Cardiac fibroblast (primary cell): ENCODE measurements at places on chromosomes 13 and 19.

DNA sequence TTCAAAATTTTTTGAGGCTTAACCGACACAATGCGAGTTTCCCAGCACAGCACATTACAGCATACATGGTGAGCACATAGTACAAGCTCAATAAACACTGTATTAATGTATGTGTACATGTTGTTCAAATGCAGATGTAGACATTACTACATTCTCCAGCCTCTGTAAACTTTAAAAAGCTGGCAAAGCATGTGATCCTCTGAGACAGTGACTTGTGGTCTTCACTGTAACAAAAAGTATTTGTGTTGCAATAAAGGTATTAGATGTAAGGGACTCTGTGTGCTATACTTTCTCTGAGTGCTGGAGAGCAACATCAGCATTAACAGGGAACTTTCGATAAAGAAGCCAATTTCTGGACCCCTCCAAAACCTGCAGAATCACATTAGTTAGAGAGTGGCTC, 46.4 kb upstream of the ZNF254 start:
- no peak for DNase-seq

DNA sequence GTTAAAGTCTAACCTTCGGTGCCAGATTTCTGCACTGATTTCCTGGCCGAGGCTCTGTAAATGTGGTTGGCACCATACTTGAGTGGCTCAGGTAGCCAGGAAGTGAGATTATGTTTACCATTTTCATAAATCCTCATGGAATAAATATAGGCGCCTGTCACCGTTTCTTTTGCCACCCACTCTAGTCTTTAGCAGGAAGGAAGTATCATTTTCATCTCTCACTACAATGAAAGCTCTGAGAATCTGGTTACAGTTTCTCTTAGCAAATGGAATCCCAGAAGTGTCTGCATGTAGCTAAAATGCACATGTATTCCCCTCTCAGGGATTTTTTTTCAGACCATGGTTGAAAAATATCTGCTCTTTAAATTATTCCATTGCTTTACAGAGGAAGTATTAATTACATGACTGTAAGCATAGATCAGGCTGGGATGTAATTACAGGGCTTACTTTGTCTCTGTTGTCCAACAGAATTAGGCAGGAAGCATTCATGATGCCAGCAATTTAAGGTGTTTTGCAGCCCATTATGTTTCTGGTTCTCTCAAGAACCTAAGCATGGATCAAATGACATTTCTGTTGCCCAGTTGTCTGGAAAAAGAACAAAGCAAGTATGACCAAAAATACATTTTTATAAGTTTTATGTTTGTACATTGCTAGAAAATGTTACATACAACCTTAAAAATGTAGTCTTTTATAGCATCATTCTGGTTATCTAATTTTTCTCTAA, 221.7 kb upstream of the SPRY2 start:
- no peak for DNase-seq

DNA sequence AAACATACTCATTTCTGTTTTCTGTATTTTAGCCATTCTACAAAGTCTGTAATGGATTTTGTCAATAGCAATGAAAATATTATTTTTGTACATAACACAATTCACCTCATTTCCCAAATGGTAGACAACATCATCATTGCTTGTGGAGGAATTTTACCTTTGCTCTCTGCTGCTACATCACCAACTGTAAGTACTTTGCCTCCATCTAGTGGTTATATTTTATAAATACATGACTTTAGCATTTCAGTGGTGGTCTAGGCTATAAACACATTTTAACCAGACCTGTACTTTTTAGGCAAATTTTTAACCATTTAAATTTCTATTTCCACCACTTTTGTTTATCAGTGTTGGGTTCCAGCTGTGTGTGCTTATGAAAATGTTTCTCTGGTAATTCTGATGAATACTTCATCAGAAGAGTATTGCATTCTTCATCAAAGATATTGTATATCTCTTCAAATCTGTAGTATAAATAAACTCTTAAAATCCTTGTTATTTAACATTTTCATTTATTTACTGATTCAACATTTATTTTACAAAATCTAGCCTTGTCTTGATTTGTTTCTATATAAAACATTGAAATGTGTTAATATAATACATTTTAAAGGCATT, 222.4 kb downstream of the NBEA start:
- DNase-seq: peak; percentile 59

DNA sequence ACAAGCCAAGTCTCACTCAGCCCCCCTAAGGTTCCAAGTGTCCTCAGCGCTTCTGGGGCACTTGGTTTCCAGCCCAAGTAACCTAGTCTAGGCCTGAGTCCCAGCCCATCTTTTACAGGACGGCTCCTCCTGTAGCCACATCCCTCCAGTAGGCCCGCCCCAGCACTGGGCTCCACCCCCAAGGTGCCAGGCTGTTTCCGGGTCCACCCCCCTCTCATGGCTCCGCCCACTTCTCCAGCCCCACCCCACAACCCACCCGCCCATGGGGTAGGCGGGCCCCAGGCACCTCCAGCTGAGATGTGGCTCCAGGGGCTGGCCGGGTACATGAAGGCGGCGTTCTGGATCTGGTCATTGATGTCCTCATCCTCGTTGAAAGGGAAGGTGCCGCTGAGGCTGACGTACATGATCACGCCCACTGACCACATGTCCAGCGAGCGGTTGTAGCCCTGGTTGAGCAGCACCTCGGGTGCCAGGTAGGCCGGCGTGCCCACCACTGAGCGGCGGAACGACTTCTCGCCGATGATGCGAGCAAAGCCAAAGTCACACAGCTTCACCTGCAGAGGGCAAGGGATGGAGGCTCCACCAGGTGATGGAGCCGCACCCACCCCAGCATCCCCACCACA, 17.2 kb upstream of the DACT3 start:
- DNase-seq: no peak

GRCh38 chr19:53132141-53132991, at the start of gene ZNF415:
TSS of gene ZNF415 (minus strand) at chr19:53132910. CDS start at chr19:53122676, 10,234 bp downstream.
- peak; percentile 65 for DNase-seq

- no peak for DNase-seq
These were observed 10.4 kb downstream of the DEDD2 start for GRCh38 chr19:42206871-42207755.

- peak; percentile 10 for DNase-seq
These were observed 46.8 kb downstream of the PTPRS start for GRCh38 chr19:5293612-5294378.

DNA sequence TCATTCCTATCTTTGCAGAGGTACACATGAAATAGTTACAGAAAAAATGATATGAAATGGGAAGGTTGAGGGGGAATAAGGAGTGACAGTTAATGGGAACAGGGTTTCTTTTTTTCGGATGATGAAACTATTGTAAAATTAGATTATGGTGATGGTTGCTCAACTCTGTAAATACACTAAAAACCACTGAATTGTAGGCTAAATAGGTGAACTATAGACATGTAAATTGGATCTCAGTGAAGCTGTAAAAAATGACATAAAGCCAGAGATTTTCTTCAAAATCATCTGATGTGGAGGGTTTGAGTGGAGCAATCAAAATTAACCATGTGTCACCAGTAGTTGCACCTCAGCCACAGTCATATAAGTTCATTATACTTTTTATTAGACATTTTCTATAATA, 6.6 kb upstream of the FLT3 start:
- no peak for DNase-seq

DNA sequence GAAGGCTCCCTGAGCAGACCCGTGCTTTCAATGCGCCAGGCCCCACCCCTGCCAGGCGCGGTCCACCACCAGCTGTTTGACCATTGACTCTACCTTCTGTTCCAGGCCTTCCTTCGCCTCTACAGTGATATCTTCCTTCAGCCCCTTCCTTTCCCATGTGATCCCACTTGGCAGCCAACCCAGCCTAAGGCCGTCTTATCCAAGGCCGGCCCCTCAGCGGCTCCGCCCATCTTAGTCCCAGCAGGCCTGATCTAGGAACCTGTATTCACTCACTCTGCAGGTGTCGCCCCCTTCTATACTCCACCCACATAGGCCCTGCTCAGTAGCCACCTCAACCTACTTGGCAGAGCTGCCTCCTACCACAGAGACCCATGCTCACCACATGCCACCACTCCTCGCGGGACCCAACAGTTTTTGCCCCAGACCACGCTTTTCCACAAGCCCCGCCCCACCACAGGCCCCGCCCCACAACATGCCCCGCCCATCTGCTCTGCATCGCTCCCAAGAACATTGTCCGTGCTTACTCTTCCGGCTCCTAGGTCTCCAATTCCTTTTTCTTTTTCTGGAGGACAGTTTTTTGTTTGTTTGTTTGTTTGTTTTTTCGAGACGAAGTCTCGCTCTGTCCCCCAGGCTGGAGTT, 2.9 kb downstream of the RASIP1 start:
- DNase-seq: no peak

GRCh38 chr19:5961969-5962945, 15.7 kb downstream of the RANBP3 start:
- DNase-seq: peak; percentile 69

DNA sequence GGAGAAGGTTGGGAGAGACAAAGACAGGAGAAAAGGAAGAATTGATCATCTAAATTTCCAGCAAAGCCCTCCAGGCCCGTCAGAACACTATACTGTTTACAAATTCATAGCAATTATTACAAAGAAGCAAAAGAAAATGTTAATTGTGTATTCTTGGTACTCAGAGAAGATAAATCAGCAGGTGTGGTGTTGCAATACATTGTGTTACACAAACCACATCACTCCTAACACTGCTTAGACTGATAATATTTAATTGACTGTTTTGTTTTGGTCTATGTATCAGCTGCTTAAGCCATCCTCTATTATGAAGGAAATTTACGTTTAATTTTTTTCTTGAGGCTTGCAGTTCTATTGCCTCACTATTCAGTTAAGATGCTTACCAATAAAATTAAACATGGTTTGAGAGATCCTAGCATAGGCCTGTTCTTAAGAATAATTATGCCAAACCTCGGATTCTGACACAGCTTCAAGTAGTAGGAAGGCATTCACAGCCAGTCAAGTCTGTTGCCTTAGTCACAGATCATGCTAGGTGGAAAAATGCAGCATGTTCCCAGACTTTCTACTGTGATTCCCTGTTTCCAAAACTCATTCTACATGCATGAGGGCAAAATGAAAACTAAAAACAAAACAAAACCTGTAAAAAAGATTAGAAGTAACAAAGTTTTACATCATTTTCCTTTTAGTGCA, 129.2 kb downstream of the TBC1D4 start:
- no peak for DNase-seq

DNA sequence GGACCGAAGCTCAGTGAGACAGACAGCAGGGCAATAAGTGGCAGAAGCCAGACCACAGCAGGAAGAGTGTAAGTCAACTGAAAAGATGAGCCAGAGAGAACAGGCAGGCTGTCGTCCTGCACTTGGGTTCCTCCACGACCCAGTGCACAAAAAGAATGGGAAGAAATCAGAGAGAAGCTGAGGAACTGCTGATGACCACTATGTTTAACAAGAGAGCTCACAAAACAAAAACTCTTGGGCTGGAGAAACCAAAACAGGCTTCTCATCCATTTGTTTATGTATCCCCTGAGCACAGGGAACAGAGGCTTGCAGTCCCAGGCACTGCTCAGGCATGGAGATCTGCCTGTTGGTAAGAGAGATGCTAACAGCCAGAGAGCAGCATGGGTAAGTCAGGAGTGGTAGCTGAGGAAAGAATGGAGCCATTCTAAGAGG, 14.0 kb downstream of the AKAP8L start:
- DNase-seq: no peak

DNA sequence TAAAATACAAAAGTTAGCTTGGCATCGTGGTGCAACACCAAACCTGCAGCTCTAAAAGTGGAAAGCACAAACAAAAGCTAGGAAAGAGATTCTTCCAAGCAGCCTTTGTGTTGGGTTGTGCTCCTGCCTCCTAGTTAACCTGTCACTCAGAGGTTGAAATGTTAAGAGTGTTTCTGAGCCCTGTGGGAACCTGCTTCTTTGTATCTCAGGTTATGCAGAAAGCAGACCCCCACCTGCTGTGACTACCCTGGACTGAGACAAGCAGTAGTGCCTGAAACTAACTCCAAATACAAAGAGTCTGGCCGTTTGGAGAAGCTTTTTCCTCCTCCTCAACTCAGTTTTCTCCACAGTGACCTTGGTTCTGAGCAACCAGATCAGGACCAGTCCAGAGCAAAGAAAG, 158.4 kb upstream of the CSNK1A1L start:
- DNase-seq: no peak

GRCh38 chr13:43237616-43238015, 214.2 kb downstream of the DNAJC15 start:
- DNase-seq: no peak

DNA sequence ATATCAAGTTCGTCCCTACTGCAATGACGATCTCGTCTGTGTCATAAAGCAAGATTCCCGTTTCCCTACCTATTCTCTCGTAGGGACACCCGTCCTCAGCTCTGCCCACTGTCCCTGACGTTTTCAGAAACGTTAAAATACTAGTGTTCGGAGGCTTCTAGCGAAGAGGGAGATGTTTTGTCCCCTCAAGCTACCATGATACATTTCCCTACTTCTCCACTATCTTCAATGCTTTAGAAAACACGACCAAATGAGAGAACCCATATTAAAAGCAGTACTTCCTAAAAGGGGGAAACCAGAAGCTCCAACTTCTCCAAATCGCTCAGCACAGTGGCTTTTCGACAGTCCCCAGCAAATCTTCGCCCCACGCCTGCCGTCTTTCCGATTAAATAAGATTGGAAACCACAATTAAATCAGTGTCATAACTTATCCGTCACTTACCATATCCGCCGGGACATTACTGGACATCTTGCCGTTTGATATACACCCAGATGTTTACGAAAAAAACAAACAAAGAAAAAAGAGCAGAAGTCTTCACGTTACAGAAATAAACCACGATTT, 1.3 kb downstream of the UBL3 start:
- peak; percentile 54 for DNase-seq

DNA sequence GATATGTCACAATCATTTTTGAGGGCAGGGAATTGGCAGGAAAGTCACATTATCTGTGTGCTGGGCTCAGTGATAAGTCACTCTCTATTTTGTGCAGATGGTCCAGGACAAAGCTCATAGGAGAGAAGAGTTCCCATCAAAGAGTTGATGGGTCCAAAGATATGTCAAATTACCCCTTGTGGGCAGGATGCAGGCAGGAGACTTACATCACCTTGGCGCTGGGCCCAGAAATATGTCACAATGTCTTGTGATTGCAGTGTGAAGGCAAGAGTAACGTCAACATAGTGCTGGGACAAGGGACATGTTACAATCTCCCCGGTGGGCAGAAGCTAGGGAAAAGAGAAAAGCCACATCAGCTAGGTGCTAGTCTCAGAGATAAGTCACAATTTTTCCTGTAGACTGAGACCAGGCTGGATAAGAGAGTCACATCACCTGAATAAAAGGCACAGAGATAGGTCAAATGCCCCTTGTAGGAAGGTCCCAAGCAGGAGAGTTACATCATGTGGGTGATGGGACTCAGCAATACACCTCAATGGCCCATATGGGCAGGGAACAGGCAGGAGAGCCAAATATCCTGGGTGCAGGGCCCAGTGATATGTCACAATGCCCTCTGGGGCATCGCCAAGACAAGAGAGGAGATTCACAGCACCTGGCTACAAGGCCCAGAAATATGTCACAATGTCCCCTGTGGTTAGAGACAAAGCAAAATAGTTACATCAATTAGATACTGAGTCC, 47.9 kb downstream of the ZNF99 start:
- no peak for DNase-seq
